Left lung (tissue), 14 donors: ENCODE measurements at places on chromosomes 1 and 21. TPM values are rescaled to one million over a fixed set of nuclear protein-coding genes. Genes with fewer than 3 reads are reported as not detected.

GUK1 gene
- 217 TPM for total RNA-seq

PALMD gene
- 22.5 TPM for total RNA-seq

TAF5L gene
- total RNA-seq = 19.0 TPM

GLIS1 gene
- total RNA-seq = not detected

RUNX3 gene
- total RNA-seq = 8.7 TPM

TNFRSF18 gene
- 1.3 TPM for total RNA-seq
